ENCODE measurements at places on chromosomes 5 and 9.

GRCh38 chr5:134738133-134738962 is at the start of gene CAMLG:
CAMLG (plus strand) TSS chr5:134738548; CDS start chr5:134738621, 73 bp downstream.
- peak; percentile 91 for DNase-seq

GRCh38 chr9:95495529-95495928 is 21.2 kb downstream of the PTCH1 start:
- DNase-seq, result no peak

- DNase-seq, result no peak
Observed at GRCh38 chr5:180208435-180209081, 453 bp downstream of the RASGEF1C start.

GRCh38 chr5:50576686-50577256 is 89.7 kb upstream of the PARP8 start:
- no peak for DNase-seq

GRCh38 chr9:123232332-123232731 is 36.1 kb downstream of the STRBP start:
- no peak for DNase-seq

DNA sequence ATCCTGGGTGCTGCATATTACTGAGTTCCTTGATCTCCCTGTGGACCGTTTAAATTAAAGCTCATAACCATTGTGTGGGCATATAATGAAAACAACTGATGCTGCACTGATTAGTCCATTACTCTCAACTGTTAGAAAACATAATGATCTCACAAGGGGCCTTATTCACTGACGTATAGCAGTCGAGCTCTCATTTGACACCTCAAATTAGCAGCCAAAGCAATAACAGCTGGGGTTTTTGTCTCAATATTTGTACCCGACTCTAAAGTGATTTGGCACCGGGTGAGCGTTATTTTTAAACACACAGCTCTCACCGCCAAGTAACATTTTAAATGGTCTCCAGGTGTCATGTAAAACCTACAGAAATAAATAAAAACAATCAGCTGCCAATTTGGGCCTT is 252.2 kb upstream of the PANK3 start:
- DNase-seq, result no peak

- no peak for DNase-seq
Observed at GRCh38 chr5:148237785-148238417, 424 bp upstream of the MARCOL start.

GRCh38 chr5:133520062-133520461 is 92.3 kb downstream of the FSTL4 start:
- DNase-seq, result no peak
